Pancreas (tissue), 10 donors: ENCODE measurements at places on chromosomes 12 and 14.

DNA sequence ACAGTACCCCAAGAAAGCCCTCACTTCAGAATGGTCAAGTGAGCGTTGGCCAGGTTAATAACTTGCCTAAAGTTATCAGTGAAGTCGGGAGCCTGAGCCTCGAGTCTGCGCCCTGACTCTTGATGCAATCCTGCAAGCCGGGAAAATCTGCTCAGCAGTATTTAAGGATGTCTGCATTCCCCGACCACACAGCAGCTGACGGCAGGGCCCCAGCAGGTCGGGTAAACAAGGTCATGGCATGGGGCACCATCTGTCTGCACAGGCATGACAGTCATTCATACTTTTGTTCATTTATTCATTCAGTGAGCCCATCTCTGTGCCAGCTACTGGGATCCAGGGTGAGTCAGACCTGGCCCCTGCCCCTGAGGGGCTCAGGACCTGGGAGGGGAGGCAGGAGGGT is 11.1 kb downstream of the ABCB9 start:
- no peak for DNase-seq

DNA sequence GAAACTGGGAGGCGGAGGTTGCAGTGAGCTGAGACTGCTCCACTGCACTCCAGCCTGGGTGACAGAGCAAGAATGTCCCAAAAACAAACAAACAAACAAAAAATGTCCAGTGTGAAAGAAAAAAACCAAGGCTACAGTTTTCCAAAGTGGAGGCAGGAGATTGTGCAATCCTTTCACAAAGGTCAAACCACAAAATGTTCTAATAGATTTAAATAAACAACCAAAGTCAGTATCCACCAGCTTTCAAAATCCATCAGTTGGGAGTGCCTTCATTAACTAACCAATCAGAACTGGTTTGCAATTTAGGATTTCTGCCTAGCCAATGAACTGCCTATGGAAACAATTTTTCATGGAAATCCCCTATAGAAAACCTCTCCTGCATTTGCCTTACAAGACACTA is 52.3 kb upstream of the TRIM9 start:
- DNase-seq: no peak

- no peak for DNase-seq
These were observed 17.1 kb downstream of the DICER1 start for GRCh38 chr14:95140060-95140858.

DNA sequence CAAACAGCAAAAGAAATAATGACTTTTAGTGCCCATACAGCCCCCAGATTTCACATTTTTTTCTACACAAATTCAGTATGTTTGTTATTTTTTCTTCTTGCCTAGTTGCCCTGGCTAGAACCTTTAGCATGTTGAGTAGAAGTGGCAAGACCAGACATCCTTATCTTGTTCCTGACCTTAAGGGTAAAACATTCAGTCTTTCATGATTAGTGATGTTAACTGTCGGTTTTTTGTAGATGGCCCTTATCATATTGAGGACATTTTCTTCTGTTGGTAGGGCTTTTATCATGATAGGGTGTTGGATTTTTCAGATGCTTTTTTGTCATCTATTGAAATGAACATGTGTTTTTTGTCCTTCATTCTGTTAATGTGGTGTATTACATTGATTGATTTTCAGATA is 17.1 kb downstream of the IRAK3 start:
- DNase-seq: no peak

DNA sequence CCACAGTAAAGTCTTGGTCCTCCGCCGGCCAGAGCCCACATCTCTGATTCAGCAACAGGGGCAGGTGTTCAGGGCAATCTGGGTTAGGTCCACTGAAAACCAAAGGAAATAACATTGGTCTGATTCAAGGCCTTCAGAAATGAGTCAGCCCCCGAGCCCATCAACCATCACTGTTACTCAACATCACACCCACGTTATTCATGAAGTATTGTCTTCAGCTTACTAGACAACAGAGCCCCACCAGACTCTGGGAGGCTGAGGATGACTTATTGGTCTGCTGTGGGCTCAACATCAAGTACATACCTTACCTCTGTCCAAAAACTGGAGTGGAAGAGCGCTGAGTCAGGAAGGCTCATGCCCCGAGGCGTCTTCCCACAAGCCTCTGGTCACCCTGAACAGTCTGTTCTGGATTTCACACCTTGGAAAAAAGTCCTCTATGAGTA is 97.5 kb downstream of the ZFP36L1 start:
- DNase-seq: no peak
